ENCODE measurements at places on chromosomes 5 and 9. TPM values are rescaled to one million over a fixed set of nuclear protein-coding genes. Genes with fewer than 3 reads are reported as not detected.

DNA sequence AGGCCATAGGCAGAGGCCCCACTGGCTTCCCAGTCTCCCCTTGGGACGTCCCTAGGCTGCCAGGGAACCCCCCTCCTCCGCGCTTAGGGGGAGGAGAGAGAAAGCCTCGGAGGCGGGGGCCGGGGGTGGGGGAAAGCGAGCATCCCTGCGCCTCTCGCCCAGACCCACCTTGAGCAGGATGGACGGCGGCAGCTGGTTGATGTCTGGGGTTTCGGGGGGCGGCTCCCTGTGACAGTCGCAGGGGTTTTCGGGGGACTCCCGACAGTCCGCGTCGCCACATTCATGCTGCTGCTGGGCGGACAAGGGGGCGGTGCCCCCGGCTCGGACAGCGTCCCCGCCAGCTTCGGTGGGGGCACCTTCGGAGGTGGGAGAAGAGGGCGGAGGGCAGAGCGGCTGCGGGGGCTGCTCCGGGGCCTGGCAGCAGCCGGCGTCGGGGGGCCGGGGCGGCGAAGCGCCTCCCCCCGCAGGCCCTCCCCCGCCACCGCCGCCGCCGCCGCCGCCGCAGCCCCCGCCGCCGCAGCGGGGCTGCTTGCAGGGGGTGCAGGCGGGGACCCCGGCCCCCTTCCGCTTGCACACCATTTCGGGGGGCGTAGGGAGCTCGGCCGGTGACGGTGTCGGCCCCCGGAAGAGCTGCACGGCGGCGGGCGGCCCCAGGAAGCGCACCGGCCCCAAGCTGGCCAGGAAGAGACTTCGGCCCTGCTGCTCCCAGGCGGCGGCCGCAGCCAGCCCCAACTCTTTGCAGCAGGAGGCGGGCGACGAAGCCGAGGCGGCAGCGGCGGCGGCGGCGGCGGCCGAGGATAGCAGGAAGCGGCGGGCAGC, 1.2 kb downstream of the FBXL17 start:
- no peaks in the 10 kb centered on the region for H3K27me3 ChIP-seq
- peak overlapping the region; percentile 82 for H3K4me3 ChIP-seq
- peak overlapping the region; percentile 82 for H3K27ac ChIP-seq
- peaks cover 15% of the 10 kb centered on the region for H3K4me1 ChIP-seq

PGM5 gene
- total RNA-seq, result 2.0 TPM

HRH2 gene
- total RNA-seq, result 0.19 TPM

PCDHGA9 gene
- 2.2 TPM for total RNA-seq

GRCh38 chr5:33445798-33446197, 5.0 kb downstream of the TARS1 start:
- no peaks in the 10 kb centered on the region for H3K36me3 ChIP-seq
- peak; percentile 20 for DNase-seq
- no peak overlapping the region for H3K4me3 ChIP-seq
- H3K27ac ChIP-seq, result peak overlapping the region; percentile 81

DNA sequence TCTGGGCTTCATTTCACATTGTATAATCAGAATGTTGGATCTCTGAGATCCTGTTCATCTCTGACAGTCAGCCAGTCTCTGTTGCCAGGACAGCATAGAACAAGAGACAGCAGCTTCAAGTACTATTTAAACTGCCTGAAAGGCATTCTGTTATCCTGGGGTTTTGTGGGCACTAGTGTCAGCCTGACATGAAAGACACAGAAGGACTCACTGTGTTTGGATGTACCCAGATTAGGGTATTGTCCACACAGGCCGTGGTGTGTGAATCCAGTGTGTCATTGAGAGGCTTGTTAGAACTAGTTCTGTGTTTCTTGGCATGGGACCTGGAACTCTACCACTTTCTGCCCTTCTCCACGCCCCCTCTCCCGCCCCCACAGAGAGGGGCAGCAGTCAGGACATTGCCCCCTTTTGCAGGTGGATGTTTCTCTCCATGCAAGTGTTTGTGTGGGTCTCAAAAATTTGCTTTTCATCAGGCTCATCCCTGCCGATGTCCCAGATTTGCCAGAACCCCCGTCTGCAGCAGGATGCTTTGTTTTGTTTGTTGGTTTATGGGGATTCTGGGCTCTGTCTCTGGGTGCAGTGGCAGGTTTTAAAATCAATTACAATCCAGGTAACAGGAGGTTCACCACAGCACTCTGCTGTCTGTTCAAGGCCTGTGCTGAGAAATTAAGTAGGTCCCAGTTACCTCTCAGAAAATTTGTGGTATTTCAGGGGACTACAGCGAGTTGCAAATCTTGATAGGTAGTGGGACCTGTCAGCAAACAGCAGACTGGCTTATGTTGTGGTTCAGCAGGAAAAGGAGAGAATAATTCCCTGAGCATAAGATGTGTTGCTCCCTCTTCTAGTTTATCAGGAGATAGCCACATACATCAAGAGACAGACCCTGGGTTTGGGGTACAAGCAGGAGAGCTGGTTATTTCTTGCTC, 144.6 kb downstream of the DOCK2 start:
- H3K27me3 ChIP-seq, result no peaks in the 10 kb centered on the region
- H3K36me3 ChIP-seq, result no peaks in the 10 kb centered on the region
- DNase-seq, result no peak

DNA sequence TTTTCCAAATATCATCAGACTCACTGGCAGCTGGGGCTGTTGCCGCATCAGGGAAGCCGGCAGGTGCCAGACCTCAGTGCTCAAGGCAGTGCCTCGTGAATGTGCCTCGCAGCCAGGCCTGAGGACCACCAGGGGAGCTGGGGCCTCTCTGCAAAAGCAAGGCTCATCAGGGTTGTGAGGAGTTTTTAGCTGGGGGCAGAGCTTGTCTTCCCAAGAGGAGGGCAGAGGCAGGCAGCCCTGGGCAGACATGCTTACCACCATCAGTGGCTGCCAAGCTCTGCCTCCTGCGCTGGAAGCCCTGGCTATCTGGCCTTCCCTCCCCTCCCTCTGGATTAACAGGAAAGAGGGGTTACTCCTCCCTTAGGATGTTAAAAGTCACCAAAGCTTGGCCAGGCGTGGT, 8.8 kb upstream of the TBC1D9B start:
- H3K36me3 ChIP-seq, result no peaks in the 10 kb centered on the region
- H3K27me3 ChIP-seq, result no peaks in the 10 kb centered on the region
- no peak overlapping the region for H3K27ac ChIP-seq
- DNase-seq, result peak; percentile 30
- no peak overlapping the region for H3K4me3 ChIP-seq

- H3K36me3 ChIP-seq, result peaks cover 32% of the 10 kb centered on the region
- no peak overlapping the region for H3K4me3 ChIP-seq
- no peak for DNase-seq
- H3K27me3 ChIP-seq, result no peaks in the 10 kb centered on the region
- H3K27ac ChIP-seq, result no peak overlapping the region
- H3K4me1 ChIP-seq, result peaks cover 5% of the 10 kb centered on the region
Measured at GRCh38 chr9:124411514-124412227, 3.6 kb downstream of the PSMB7 start.

TLE4 gene
- total RNA-seq, result 265 TPM

- no peak overlapping the region for H3K4me3 ChIP-seq
- DNase-seq, result no peak
- peaks cover 5% of the 10 kb centered on the region for H3K4me1 ChIP-seq
- H3K27me3 ChIP-seq, result no peaks in the 10 kb centered on the region
- H3K27ac ChIP-seq, result no peak overlapping the region
Measured at GRCh38 chr5:136149891-136150290, 17.2 kb downstream of the SMAD5 start.

IRGM gene
- not detected for total RNA-seq

ADAMTSL1 gene
- 2.7 TPM for total RNA-seq

DNA sequence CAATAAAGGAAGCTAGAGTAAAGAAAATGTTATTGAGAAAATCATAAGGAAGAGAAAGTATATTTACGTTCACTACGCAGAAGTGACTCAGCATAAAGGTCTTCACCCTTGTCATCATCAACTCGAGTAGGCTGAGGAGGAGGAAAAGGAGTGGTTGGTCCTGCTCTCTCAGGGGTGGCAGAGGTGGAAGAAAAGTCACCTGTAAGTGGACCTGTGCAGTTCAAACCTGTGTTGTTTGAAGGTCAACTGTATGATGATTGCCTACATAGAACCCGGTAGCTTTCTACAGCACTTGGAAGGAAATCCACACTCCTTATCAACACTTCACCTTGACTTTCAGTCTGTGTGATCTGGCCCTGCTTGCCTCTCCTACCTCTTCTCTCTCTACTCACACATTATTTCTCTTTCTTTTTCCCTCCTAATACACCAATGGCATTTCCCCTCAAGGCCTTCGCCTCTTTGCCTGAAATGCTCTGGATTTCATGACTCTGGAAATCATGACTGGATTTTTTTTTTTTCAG, 109.3 kb upstream of the CPEB4 start:
- no peaks in the 10 kb centered on the region for H3K27me3 ChIP-seq
- H3K36me3 ChIP-seq, result no peaks in the 10 kb centered on the region
- DNase-seq, result no peak
- H3K27ac ChIP-seq, result no peak overlapping the region
- H3K4me3 ChIP-seq, result no peak overlapping the region

DNA sequence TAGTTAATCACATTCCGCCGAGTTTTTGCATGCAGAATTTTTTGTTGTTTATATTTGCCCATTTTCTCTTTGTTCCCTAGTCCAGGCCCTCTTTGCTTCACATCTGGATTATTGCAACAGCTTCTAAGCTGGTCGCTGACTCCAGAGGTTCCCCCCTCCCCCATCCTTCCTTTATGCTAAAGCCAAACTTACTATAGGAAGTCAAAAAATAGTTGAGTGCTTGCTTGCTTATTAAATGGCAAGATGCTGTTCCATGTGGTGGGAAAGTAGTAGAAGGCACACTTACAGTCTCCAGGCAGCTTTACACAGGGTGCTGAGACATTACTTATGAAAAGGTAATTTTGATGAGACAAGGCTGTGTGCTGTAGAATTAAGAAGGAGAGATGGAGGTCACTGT, 1.3 kb downstream of the ZBTB34 start:
- peak overlapping the region; percentile 97 for H3K4me3 ChIP-seq
- H3K27me3 ChIP-seq, result peaks cover 15% of the 10 kb centered on the region
- H3K4me1 ChIP-seq, result peaks cover 14% of the 10 kb centered on the region
- peak; percentile 44 for DNase-seq
- no peak overlapping the region for H3K27ac ChIP-seq
- no peaks in the 10 kb centered on the region for H3K36me3 ChIP-seq

GRCh38 chr5:132327252-132327955, 33.2 kb downstream of the SLC22A4 start:
- peaks cover 10% of the 10 kb centered on the region for H3K4me1 ChIP-seq
- DNase-seq, result no peak
- H3K27ac ChIP-seq, result no peak overlapping the region

All from neural progenitor cell (in vitro differentiated cells).